ENCODE measurements at places on chromosomes 6 and 20. TPM values are rescaled to one million over a fixed set of nuclear protein-coding genes. Genes with fewer than 3 reads are reported as not detected.

The ZNFX1 gene
- total RNA-seq = 39.9 TPM

GRCh38 chr6:14063756-14064155 is 53.8 kb upstream of the CD83 start:
- DNase-seq = no peak

The COL20A1 gene
- not detected for total RNA-seq

The SLC17A3 gene
- total RNA-seq = not detected

The LSM14B gene
- 39.6 TPM for total RNA-seq

DNA sequence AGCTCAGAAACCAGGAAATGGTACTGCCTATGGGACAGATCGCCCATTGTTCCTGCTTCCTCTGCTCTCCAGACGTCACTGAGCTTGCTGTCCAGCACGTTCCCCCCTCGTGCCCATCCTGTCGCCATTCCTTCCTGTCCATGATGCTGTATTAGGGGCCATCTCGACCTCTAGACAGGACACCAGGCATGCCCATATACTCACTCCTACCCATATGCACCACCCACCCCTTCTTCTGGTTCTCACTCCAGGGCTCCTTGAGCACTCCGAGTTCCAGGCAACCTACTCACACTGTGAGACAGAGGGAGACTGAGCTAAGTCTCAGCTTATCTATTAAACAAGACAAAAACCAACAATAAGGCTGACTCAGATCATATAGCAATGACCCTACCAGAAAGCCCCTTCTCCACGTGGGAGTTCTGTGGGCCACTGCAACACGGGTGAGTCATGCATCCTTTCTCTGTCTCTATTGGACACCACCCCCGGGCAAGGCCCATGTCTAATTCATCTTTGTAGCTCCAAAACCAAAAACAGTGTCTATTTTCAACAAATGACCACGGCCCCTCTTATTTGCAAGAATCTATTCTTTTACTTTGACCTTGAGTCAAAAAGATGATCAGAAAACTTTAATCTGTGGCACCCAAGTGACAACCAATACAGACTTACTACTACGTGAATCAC is 65.7 kb downstream of the PSMG4 start:
- DNase-seq = peak; percentile 50

The IL17F gene
- total RNA-seq = not detected

DNA sequence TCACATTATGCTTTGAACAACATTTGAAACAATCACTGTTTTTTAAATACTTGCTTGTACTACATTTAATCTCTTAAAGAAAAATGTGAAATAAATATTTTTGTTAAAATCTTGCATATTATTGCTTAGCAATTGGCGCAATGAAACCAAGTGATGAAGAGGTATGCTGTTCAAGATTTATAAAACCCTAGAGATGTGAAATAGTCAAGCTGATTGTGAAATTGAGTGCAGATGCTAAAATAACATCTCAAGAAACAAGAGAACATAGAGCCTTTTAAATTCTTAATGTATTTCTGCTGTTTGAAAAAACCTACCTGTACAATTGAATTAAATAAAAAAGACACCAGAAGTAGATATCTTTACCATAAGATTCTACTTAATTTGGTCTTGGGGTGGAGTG is 179.2 kb upstream of the MCHR2 start:
- DNase-seq = no peak

- DNase-seq = no peak
Measured at GRCh38 chr6:145151624-145152023, 583.7 kb downstream of the EPM2A start.

GRCh38 chr6:32074996-32075532 is 34.1 kb downstream of the TNXB start:
- peak; percentile 27 for DNase-seq

DNA sequence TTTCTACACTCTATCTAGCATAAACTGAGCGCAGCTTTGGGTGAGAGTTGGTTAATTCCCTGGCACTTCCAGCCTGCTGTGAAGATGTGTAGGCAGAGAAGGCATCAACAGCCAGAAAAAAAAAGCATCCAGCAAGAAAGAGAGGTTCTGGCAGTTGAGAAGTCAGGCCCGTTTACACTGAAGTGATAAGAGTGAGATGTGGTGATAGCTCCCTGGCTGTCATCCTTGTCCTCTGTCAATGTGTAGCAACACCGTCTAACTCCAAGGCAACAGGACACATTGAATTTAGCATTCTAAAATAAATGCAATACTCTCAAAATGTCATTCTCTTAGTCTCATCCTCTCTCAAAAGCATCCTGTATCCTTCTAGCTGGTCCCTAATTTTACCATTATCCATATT is 193.6 kb upstream of the BTBD3 start:
- no peak for DNase-seq

- no peak for DNase-seq
Measured at GRCh38 chr6:72724545-72724944, 102.7 kb downstream of the KCNQ5 start.

The SFTA2 gene
- total RNA-seq = not detected

- DNase-seq = peak; percentile 78
Measured at GRCh38 chr6:160972111-160972510, 19.5 kb upstream of the MAP3K4 start.

DNA sequence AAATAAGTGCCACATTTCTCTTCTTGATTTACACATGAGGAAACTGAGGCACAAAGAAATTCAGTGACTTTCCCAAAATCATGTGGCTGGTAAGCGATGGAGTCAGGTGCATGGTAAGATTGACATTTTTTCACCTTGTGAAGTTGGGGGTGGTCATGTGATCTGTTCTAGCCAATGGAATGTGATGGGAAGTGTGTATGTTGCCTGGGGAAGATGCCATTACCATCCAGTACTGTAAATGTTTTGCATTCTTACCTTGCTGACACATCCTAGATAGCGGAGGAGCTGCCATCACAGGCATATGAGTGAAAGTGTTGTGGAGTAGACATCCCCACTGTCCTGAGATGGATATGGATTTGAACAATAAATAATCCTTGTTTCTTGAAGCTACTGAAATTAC is 499.6 kb upstream of the SULF2 start:
- no peak for DNase-seq

- no peak for DNase-seq
Measured at GRCh38 chr20:38760978-38761377, 12.7 kb downstream of the ACTR5 start.
